Esophagus squamous epithelium (tissue), 5 donors: ENCODE measurements at places on chromosomes 1 and 21.

- DNase-seq: no peak
Measured at GRCh38 chr1:186569856-186570255, 108.9 kb upstream of the PDC start.

DNA sequence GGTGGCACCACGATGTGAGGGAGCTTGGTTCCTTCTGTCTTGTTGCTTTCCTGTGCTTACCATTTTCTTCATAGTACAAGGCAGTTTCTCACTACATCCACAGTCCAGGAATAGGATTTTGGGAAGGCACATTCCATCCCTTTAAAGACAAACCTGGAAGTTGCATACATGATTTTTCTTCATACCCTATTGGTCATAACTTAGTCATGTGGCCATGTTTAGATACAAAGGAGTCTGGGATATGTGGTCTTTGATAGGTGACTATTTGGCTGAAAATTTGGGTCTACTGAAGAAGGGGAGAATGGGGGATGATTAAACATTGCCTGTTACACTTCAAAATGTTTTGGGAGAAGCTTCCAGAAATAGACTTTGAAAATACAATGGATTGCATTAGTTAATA lies 7.0 kb downstream of the DYRK1A start:
- DNase-seq: no peak

DNA sequence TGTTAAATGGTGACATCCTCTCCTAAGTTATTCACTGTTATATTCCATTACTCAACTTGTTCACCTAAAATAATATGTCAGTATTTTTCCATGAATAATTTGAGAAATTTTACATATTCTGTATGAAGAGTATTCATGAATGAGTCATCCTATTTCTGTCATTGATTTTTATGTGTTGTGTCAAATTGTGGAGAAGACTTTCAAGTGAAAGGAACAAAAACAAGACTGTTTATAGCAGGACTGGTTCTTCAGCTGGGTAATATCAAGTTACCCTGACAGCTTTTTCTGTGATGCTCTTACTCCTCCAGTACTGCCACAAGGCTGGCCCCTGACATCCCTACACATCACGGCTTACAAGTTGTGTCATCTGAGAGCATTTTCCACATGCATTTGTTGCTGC lies 847.7 kb downstream of the NCAM2 start:
- no peak for DNase-seq

GRCh38 chr1:64000021-64000420 lies 203.4 kb upstream of the UBE2U start:
- DNase-seq: no peak

DNA sequence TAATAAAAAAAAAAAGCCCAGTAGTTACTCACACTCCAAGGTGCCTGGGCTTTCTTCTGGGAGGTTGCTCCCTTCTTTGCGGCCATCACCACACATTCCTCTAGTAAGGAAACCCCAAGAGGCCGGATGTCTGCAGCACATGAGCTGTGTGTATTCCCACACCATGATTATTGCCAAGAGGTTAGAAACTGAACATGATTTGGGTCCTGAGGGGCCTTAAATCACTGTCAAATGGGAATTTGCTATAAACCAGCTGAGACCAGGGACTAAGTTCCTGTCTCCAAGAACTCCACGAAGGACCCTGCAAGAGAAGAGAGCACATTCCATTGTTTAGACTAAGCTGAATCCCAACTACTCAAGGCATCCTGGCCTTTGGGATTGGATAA lies 85.3 kb upstream of the SSX2IP start:
- DNase-seq: no peak

GRCh38 chr1:200329208-200329882 lies 80.5 kb downstream of the ZNF281 start:
- DNase-seq: no peak
